Regular cardiac myocyte (primary cell): ENCODE measurements at places on chromosomes 1 and 21. TPM values are rescaled to one million over a fixed set of nuclear protein-coding genes. Genes with fewer than 3 reads are reported as not detected.

PLA2G2D gene
- not detected in 2 replicates for total RNA-seq

RAB7B gene
- total RNA-seq = 3.1 and 3.7 TPM in 2 replicates

SLC25A33 gene
- 6.2 and 9.4 TPM in 2 replicates for total RNA-seq

ADAM30 gene
- total RNA-seq = not detected in 2 replicates

SLC66A1 gene
- 12.7 TPM in 2 replicates for total RNA-seq
